ENCODE measurements at places on chromosomes 12 and 14. TPM values are rescaled to one million over a fixed set of nuclear protein-coding genes. Genes with fewer than 3 reads are reported as not detected.

- DNase-seq = no peak
Observed at GRCh38 chr14:60183741-60184140, 18.5 kb upstream of the DHRS7 start.

GZMB gene
- 685 TPM for total RNA-seq

DNA sequence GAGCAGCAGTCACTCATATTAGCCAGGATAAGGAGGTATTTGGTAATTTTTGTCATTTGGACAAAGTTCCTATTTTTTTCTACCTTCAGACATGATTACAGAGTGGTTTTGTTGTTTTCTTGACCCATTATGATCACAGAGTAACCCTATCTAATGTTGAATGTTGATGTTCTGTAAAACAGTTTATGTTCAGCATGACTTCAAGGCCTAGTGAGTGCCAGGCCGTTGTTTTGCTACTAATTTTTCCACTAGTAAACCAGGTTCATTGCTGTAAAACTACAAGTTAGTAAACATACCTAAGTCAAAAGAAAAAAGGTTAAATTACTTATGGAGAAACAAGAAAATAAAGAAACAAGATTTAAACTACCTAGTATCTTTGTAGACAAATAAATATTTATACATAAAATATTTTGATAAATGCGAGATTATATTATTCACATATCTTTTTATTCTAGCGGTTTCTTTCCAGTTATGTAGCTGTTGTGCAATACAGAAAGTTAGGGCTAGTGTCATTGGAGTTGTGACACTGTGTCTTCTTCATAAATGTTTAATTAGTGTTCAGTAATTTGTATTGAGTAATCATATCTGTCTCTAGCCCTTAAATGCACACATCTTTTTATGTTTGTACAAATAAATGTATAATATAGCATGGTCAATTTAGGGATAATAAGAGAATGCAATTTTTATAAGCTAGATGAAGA lies 16.5 kb downstream of the ETNK1 start:
- no peak for DNase-seq

PLXNC1 gene
- total RNA-seq = 27.0 TPM

GRCh38 chr14:89251061-89251460 lies 166.0 kb downstream of the FOXN3 start:
- DNase-seq = no peak

DNA sequence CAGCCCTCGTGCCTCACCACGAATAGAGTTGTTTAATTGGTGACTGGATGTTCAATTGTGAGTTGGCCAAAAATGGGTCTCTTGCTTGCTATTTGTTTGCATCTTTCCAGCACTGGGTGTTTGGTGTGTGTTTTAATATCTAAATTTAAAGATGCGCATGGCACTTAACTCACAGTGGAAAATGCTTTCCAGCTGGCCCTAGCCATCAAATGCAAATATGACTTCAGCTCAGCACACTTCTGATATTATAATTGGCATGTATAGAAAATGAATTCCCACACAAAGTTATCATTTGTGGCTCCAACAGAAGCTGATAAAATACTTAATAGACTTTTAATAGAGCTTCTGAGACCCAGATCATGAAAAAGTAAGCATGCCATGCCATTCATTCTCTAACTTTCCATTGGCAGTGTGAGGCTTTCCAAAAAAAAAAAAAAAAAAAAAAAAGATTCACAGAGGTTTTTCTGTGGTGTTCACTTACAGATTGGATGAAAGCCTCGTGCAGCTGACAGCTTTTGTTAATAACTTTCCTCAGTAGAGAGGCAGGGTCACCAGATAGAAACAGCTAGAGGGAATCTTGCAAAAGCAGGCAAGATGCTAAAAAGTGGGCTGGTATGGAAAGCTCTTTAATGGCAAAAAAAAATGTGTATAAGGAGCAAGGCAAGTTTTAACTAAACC lies 425.2 kb downstream of the GALC start:
- no peak for DNase-seq

DNA sequence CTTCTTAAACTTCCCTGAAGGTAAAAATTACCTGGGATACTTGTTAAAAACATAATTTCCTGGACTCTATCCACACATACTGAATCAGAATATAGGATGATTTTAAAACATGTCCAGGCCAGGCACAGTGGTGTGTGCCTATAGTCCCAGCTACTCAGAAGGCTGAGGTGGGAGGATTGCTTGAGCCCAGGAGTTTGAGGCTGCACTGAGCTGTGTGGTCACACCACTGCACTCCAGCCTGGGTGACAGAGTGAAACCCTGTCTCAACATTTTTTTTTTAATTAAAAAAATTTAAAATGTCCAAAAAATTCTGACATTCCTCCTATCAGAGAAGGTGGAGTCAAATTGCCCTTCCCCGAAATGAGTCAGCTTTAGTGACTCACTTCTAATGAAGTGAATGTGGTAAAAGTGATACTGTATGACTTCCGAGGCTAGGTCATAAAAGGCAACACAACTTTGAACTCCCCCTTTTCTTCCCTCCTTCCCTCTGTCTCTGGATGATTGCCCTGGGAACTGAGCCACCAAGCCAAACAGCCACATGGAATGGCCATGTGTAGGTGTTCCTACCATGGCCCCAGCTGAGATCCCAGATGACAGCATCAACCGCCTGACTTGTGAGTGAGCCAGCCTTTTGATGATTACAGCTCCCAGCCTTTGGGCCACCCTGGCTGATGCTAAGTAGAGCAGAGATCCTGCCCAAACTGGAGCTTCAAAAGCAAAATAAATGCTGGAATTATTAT lies 36.3 kb downstream of the LIMA1 start:
- peak; percentile 43 for DNase-seq

DNA sequence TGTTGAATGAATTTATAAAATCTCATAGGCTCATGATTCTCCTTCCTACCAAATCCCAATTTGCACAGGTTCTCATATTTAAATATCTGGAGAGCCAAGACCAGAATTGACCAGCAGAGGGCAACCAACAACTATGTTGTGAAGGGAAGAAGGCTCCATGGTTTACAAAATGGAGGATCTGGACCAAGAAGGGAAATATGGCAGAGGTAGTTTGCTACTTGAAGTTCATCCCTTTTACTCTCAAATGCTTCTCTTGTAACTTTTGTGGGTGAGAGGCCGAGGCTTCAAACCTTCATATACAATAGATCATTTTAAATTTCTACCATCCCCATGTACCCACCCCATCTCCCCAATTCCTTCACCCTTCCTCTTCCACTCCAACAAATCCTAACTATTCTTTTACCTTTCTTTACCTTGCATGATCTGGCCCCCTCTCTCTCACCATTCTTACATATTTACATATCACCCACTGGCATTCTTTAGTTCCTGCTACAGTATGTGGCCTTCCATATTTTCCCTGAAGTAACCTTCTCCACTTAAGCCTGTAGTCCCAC lies 3.8 kb upstream of the SMARCC2 start:
- DNase-seq = peak; percentile 78

DEPDC4 gene
- 1.3 TPM for total RNA-seq

UNC79 gene
- not detected for total RNA-seq

NID2 gene
- total RNA-seq = 0.15 TPM

DNA sequence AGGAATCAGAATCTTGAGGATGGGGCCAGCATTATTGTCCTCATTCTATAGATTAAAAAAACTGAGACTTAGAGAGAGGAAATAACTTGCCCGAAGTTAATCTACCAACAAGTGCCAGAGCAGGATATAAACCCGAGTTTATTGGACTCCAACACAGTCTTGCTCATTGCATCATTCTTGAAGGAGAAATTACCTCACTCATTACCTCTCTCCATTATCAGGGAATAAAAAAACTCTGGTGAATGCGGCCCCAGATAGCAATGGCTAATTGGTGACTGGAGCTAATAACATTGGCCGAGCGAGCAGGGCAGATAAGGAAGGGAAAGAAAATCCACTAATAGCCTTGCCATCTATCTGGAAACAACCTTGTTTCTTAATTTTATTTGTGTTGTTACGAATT lies 24.7 kb upstream of the TMED10 start:
- DNase-seq = no peak

DNA sequence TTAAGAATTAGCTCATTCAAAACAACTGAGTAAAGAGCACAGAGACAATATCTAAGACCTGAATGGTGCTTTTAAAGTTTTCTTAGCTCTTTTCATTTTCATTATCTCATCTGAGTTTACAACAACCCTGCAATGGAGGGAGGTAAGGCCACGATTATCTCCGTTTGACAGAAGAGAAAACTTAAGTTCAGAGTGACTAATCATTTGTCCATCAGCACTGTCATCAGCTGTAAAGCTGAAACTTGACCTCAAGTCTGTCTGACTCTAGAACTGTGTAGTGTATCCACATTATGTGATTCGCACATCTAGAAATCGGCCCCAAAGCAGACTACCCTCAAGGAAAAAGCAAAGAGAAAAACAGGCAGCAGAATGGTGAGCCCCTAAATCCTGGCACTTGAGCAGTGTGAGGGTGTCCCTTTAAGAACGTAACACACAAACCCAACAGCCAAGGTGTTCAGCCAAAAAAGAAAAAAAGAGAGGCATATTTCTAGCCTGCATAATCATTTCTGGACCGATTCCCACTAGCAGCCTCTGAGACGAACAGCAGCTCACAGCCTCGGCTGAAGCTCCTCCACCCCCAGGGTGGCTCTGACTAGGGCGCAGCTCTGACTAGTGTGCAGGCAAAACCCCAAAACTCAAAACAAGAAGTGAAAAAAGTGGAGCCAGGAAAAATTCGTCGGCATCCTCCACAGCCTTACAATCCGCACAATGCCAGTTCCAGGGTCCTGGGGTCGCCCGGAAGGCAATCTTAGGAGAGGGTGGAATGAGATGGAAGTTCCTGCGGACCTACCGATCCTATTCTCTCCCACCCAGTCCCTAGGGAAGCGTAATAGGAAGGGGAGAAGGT lies 1.6 kb downstream of the STXBP6 start:
- no peak for DNase-seq

ZDHHC17 gene
- total RNA-seq = 25.5 TPM

DNA sequence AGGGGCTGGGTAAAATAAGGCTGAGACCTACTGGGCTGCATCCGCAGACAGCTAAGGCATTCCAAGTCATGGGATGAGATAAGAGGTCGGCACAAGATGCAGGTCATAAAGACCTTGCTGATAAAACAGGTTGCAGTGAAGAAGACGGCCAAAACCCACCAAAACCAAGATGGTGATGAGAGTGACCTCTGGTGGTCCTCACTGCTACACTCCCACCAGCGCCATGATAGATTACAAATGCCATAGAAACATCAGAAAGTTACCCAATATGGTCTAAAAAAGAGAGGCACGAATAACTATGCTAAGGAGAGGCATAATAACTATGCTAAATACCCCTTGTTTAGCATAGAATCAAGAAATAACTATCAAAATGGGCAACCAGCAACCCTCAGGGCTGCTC lies 46.2 kb upstream of the MAP3K9 start:
- no peak for DNase-seq

DNA sequence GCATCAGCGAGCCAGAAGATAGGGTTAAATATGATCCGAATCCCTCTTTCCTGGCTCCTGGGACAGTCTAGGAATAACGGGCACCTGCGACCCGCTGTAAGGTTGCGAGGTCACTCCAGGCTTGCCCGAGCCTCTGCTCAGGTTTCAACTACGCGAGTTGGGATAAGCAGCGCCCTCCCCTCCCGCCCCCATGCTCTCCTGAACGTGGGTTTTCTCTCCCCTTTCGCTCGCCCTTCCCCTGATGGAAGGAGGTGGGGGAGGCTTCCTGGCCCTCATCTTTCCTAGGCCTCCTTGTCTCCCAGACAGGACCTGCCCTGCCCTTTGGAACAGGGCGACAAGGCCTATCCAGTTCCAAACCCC lies 753 bp upstream of the ATP5MC2 start:
- DNase-seq = peak; percentile 24

GRCh38 chr12:9735601-9736000 lies 2.7 kb upstream of the CLECL1 start:
- no peak for DNase-seq

GRCh38 chr12:110758922-110759321 lies 16.2 kb upstream of the PPP1CC start:
- DNase-seq = no peak

GPRC5A gene
- total RNA-seq = 0.03 TPM

WNT5B gene
- total RNA-seq = 1.4 TPM

GNG2 gene
- 296 TPM for total RNA-seq

GRCh38 chr14:74474376-74474775 lies 18.7 kb downstream of the NPC2 start:
- no peak for DNase-seq

DNA sequence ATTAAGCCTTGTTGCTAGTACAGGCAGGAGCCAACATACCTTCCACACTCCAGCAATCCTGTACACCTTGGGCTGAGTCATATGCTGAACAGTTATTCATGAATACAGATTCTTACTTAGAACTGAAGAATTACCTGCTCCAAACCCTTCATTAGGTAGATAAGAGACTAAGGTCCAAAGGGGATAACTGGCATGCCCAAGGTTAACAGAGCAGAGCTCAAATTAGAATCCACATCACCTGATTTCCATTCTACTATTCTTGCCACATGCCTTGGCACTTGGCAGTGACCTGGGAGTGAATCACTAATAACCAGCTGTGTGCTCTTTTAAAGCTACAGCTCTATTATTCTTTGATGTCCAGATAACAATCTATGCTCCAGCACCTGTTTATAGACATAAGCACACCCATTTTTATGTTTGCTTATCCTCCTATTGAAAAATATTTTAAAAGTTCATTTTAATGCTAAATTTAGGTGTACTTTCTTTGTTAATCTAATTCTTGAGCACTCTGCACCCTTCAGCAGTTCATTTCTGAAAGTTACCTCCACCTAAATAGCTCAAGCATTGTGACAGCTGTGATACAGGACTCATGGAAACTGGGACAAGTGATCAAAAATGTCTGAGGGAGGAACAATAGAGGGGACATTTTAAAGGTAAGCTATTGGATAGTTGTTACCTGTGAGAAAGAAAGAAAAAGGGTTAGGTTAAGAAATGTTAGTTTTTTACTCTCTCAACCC lies 19.4 kb downstream of the LPCAT3 start:
- no peak for DNase-seq

DNA sequence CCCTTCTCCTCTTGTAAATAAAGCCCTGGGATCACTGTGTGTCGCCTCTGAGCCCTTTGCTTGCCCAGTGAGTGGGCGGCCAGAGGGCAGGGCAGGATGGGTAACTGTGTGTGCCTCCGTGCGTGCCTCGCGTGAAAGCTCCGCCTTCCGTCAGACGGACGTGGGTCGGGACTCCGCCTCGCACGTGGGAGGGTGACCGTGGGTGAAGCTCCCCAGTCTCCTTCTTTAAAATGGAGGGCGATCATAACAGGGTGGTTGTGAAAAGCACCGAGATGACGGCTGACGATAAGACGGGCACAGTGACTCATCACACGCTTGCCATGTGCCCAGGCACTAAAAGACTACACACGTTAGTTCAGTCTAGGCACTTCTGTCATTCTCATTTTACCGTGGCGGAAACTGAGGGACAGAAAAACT lies 9.2 kb downstream of the PHB2 start:
- DNase-seq = peak; percentile 89
